Activated CD4-positive, alpha-beta T cell treated with anti-CD3 and anti-CD28 coated beads, Interleukin-2, amount 50 U/mL, for 24 hours (primary cell): ENCODE measurements at places on chromosomes 13 and 19.

- no peak for DNase-seq
These were observed 11.9 kb downstream of the SNRPA start for GRCh38 chr19:40762754-40763470.

- no peak for DNase-seq
These were observed 77.0 kb upstream of the TSC22D1 start for GRCh38 chr13:44652962-44653660.

DNA sequence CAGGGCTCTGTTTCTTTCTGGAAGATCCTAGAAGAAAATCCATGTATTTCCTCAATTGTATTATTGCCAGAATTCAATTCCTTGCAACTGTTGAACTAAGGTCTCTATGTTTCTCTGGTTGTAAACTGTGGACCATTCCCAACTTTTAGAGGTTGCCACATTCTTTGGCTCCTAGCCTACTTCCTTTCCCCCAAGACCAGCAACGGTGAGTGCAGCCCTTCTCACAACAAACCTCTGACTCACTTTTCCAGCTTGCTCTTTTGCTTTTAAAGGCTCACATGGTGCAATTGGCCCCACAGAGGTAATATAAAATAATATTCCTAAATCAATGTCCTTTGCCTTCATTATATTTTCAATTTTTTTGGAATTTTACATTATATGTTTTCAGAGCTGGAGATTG, 371.3 kb downstream of the SLITRK5 start:
- no peak for DNase-seq

GRCh38 chr13:57437587-57437986, 194.0 kb upstream of the PCDH17 start:
- DNase-seq, result no peak

DNA sequence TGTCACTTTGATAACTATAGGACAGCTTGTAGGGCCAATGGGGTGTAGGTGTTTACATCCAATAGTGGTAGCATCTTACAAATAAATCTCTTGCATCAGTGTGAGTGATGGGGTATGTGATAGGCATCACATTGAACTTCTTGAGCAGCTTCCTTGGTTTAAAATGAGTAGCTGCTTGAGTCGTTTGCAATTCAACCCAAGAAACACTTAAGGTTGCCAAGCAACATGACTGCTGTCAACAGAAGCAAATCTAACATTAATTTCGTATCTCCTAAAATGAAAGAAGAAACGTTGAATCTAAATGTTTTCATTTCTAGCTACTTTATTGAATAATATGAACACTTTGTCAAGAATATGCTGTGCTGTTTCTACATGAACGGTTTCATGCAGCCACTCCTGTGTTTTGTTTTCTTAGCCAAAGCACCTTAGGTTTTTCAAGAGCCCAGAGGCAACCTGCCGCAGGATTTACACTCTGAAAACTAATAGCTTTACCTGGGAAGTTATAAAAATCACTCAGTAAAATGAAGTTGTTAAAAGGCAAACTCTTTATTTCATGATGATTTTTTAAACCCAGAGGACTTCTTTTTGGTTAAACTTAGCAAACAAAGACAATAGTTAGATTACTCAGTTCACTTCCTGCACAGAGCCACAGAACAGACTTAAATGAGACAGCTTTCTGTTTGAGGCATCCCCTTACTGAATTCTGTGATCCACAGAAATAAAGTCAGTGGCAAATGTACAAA, 305.2 kb downstream of the MTUS2 start:
- DNase-seq, result no peak

DNA sequence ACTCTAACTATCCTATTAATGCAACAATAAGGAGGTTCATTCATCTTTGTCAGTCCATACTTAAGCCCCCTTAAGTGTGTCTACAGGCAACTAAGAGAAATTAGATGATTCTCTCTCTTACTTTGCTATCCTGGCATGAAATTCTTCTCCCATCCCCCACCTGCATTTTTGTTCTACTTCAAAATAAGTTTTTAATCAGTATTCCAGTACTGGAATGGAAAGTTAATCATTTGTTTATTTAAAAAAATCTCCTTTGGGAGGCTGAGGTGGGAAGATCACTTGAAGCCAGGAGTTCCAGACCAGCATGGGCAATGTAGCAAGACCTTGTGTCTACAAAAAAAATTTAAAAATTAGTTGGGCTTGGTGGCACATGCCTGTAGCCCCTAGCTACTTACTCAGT, 222.1 kb downstream of the MZT1 start:
- no peak for DNase-seq

DNA sequence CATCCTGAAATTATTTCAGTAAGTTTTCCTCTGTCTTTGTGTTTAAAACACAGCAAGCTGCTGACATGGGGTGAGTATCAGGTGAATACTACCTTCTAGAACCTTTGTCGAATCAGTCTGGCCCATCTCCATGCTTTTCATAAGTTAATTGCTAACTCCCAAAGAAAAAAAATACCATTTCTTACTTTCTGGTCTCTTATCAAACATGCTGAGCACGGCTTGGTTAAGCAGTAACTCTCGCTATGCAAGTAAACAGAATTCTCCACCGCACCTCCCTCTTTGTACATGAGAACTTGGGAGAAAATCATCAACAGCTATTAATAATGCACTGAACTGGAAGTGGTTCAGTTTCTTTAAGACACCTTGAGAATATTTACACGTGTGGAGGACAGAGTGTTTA, 88.6 kb downstream of the FGF9 start:
- DNase-seq, result no peak

GRCh38 chr13:100502446-100502845, 86.1 kb downstream of the GGACT start:
- no peak for DNase-seq

DNA sequence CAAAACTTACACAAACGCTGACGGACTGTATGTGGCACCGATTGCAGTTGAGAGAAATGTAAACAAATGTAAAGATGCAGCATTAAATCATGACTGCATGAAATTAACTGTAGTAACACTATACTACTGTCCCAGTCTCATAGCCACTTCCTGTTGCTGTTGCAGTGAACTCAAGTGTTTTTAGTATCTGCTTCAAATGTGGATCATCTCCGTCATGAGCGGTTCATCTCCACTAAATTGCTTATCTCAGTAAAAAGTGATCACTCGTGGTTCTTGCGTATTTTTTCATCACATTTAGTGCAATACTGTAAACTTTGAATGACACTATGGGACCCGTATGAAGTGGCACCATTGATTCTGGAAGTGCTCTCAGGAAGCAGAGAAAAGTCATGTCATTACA, 60.3 kb upstream of the RNF113B start:
- DNase-seq, result no peak

- DNase-seq, result no peak
These were observed 256.9 kb downstream of the TEX29 start for GRCh38 chr13:111577208-111577828.

DNA sequence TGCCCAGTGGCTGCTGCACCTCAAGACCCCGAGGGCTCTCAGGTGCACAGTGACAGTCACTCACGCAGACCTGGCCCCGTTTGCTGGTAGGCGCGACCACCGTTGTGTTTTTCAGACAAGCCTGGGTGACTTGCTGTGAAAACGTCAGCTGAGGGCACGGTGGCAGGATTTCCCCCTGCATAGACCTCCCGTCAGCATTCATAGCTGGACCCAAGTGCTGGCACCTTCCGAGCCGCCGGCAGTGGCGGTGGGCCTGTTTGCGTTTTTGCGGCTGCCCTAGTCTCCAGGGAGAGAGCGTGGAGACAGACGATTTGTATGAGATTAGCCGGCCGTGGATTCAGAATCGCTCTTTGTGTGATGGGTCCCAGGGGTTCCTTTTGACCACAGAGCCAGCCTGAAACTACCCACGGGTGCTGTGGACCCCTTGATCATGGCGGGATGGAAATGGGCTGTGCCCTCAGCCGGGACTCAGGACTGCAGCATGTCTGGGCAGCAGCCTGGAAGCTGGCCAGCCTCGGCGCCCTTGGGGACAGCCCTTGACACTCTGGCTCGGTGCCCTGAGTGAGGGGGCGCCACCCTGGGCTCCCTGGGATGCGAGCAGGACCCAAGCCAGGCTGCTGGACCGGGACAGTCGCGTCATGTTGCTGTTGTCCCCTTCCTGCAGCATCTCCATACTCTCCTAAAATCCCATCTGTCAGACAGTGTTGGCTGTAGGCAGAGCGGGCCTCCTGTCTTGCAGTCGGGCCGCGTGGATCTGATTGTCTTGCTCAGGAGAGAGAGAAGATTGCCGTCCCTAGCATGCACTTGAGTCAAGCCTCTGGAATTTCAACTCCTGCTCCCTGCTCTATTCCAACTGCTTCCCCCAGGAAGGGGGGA, 8.6 kb downstream of the KDM4B start:
- no peak for DNase-seq

DNA sequence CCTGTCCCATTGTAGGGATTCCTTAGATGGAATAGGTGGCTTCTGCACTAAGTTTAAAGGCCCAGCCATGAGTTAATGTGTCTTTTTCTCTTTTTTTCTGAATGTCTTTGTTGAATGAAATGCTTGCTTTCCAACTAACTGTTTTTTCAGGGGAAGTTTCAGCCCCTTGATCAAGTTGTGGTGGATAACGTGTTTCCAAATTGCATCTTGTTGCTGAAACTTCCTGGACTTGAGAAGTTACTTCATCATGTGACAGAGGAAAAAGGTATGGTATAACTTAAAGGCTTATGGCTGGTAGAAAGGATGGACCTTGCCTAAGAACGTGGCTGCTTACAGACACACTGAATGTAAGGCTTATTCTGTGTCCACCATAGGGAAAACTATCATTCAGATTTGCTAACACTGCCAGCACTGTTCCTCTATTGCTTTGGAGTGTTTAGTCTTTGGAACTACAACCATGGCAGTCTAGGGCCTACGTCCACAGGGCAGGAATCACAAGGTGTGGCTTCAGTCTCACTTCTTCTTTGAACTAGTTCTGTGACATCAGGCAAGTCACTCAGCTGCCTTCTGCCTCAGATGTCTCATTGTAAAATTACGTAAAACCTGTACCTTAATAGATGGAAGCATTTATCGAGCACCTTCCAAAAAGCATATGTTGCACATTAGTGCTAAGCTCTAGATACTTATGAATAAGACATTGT, 25.3 kb downstream of the RNASEH2B start:
- DNase-seq, result no peak

- DNase-seq, result no peak
These were observed 15.1 kb downstream of the HPN start for GRCh38 chr19:35056513-35057063.

DNA sequence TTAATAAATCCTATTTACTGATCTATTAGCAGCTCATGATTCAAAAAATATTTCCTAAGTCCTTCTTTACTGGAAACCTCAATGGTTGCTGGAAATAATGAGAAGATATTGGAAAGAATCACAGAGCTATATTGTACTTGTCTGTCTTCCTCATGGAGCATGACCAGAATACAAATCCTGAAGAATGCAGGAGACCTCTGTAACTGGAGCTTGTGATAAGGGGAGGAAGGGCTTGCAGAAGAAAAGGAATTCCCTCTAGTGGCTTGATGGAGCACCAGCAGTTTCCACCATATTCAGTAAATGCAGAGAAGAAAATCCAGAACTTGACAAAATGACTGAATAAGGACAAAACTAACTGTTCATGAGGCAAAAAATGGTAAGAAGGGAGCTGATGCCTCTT, 1333.1 kb downstream of the EFNB2 start:
- no peak for DNase-seq

DNA sequence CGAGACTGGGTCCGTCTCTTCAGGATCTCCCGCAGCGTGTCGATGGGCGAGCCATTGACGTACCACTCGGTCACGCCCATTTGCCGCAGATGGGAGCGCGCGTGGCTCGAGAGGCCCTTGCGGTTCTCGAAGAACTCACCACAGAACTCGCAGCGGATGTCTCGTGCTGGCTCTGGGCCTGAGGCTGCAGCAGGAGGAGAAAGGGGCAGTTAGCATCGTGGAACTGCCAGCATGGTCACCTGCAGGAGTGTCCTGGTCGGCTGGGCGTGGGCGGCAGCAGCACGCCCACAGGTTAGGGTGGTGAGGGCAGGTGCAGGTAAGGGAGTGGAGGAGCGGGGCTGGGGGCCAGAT, 8.5 kb upstream of the AKAP8L start:
- DNase-seq, result no peak

- no peak for DNase-seq
These were observed 38.9 kb downstream of the STOML3 start for GRCh38 chr13:38951525-38952313.

DNA sequence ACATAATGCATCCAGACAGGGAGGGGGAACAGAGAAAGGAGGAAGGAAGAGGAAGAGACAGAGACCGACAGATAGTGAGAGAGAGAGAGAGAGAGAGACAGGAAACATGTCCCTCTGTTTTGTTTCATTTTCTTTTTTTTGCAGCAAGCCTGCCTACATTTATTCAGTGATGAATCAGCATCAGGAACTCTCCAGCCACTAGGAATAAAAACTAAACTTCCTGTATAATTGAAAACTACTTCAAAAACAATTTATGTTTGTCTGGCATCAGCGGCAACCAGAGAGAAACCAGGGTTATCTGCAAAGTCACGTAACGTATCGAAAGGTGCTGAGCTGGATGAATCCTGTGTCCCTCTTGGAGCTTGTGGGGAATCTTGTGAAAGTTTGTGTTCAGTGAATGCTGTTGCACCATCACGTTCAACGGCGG, 148.6 kb upstream of the SOX21 start:
- DNase-seq, result no peak

DNA sequence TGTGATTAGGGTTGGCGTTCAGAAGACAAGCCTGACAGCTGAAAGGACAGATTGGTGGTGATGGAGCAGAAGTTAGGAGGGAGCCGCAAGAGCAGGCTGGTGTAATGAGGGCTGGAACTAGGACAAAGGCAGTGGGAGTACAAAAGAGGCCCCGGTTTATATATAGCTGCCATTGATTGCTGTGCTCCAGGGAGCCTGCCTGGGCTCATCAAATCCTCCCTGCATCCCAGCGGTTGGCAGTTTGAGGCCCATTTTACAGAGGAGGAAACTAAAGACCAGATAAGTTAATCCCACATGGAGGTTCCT, 123.7 kb downstream of the CACNA1A start:
- no peak for DNase-seq

- DNase-seq, result no peak
These were observed at the start of gene SELENOV for GRCh38 chr19:39514840-39515550. Gene SELENOV, plus strand, starts transcription at chr19:39515139. Its CDS starts 74 bp downstream, at chr19:39515213.

DNA sequence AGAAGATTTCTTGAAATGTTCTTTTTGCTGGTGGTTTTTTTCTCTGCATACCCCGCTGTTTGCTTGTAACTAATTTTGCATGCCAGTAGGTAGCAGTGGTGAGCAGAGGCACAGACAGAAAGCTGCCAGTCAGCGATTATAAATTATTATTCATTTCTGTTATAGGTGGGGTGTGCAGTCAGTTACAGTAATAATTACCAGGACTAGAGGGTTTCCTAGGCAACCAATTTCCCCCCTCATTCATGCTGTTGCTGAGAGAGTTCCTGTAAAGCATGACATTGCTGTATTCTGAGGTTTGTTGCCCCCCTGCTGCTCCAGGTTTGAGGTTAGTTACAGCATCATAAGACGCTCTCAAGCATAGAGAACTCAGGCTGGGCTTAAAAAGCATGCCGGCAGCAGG, 104.5 kb downstream of the URI1 start:
- DNase-seq, result no peak

DNA sequence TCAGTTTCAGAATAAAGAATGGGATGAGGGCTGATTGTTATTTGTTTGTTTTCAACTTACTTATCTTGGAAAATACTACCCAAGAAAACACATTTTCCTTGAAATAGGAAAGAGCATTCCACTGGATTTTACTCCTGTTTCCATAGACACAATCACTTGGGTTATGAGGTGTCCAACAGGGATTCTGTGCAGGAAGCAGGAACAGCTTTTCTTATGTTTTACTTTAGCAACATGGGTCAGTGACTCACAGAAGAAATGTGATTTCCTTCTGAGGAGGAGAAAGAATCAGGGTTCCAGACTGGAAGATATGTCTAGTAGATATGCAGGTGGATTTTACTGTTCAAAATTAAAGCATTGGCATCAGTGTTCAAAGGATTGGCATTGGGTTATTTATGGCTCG, 180.8 kb upstream of the GPC6 start:
- no peak for DNase-seq
